ENCODE measurements at places on chromosomes 2 and 18.
A peak's percentile ranks its signal among the peaks of the same experiment; 100 is the strongest.

DNA sequence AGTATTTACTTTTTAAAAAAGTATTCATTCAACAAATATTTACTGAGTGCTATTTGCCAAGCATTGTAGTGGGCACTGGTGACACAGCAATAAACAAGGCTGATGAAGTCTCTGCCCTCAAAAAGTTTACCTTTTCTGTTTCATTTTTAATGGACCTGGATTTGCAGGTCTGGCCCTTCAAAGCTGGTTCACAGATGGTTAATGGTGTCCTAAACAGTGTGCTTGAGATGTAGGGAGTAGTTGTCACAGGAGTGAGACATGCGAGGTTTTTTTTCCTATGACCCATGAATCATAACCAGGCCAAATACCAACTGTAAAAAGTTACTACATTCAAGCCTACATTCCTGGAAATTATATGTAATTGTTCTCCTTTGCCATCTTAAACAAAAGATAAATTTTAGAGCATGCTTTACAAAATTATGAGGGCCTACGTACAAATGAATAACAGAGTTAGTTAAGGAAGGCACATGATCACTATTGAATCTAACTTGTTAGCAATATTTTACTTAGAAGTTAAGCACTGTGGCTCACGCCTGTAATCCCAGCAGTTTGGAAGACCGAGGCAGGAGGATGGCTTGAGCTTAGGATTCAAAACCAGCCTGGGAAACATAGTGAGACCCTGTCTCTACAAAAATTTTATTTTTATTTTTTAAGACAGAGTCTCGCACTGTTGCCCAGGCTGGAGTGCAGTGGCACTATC, 223.9 kb downstream of the MBD5 start:
- no peak for DNase-seq

DNA sequence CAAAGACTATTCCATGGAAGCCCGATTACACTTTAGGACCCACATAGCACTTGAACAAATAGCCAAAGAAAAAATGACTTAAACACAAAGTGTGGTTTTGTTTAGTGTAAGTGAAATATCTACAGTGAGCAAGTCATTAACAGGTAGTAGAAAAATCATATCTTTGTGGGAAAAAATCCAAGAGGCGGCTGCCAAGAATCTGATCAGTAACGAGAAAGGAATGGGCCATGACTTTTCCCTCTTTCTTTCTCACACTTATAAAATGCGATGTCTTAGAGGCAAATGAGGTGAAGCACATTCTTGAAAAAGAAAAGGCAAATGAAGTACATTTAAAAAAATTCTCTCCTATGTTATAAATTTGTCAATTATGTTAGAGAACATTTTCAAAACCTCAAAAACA, 12.9 kb upstream of the GEMIN6 start:
- DNase-seq: no peak

DNA sequence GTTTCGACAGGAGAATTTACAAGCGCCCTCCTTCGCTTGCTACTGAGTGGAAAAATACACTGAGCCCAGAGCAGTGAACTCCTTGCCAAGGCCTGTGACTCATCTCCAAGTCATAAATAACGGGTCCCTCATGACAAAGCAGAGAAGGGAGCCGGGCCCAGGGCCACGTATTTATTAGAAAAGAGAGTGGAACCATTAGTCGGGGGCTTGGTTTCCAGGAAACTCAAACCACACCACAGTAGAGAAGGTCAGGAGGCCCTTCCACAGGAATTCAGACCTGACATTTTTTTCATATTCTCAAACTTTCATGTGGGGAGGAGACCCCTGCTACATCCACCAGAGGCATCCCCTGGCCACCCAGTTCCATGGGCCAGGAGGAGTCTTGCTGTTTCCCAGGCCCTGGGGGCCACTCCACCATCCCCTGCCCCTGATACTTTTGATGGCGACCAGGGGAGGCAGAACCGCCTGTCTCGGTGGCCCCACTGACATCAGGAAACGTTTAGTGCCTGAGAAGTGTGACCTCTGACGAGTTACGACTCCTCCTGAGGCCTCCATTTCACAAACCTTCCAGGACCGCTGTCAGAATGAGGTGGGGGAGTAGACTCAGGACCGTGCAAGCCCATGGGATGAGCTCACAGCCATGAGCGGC, 289.7 kb downstream of the DYSF start:
- no peak for DNase-seq

DNA sequence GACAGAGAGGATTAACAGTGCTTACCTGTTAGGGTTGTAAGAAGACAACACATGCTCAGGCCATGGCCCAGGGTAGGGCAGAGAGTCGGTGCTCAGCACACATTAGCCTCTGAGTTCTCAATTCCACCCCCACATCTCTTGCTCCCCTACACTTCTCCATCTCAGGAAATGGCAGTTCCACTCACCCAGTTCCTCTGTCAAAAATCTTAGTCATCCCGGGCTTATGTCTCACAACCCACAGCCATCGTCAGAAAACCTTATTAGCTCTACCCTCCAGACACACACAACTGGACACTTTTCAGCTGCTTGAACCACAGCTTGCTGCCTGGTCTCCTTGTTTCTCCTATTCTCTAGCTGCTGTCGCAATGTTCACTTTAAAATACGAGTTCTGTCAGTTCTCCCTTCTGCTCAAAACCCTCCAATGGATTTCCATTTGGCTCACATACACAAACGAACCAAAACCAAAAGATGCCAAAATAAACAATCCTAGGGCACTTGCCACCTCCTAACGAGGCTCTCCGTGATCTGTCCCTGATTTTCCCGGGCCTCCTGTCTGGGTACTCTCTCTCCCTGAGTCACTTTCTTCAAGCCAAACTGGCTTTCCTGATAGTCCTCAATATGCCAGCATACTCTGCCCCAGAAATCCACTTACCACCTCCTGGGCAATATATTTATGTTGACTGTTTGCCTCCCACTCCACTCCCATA, 89.7 kb downstream of the KCTD1 start:
- DNase-seq: peak; percentile 9

DNA sequence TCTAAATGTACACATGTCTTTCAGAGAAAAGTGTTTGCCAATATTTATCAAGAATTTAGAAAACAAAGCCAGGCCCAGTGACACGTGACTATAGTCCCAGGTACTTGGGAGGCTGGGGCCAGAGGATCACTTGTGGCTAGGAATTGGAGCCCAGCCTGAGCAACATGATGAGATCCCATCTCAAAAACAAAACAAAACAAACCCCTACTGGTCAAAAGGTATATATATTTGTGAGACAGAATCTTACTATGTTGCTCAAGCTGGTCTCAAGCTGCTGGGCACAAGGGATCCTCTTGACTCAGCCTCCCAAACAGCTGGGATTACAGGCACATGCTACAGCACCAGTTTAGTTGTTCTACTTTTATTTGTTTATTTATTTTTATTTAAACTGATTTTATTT, 79.2 kb downstream of the ZDBF2 start:
- DNase-seq: no peak

DNA sequence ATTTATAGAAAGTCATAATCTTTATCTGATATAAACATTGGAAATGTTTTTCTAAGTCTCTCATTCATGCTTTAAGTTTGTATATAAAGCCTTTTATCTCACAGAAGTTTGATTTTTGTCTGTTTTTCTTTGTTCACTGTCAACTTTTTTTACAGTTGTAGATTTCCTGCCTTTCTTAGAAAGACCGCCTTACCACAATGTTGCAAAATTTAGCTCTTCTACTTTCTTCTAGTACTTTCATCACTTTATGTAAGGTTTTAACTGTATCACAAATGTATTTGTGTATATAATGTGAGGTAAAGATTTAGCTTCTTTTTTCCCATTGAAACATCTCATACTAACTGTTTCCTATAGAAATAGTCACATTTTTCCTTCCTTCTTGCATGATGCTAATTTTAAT, 136.1 kb downstream of the DNAH6 start:
- no peak for DNase-seq

- no peak for DNase-seq
Observed at GRCh38 chr2:109030870-109031475, 42.0 kb upstream of the EDAR start.

Measured in stimulated activated CD4-positive, alpha-beta T cell treated with anti-CD3 and anti-CD28 coated beads, Interleukin-12 subunit alpha, Interleukin-12 subunit beta, amount 100 ng/mL, for 48 hours (primary cell).